ENCODE measurements at places on chromosomes 2 and 18.

DNA sequence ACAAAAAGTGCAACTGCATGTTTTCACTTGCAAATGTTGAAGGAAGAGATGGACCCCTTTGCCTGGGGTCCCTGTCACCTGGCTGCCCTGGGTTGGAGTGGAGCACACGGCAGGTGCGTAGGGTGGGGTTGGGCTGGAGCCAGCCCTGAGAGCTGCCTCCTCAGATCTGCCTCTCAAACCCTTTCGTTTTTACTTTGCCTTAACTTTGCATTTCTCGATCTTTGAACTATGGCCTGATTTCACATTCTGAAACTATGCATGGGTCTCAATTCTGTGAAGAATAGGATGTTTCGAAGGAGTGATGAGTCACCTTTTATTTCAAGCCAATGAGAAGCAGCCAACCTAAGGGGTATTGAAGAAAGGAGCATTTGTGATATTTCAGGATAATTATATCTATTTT lies 132.8 kb downstream of the ACOXL start:
- DNase-seq: no peak

GRCh38 chr2:136497709-136498108 lies 267.6 kb upstream of the THSD7B start:
- DNase-seq: no peak

DNA sequence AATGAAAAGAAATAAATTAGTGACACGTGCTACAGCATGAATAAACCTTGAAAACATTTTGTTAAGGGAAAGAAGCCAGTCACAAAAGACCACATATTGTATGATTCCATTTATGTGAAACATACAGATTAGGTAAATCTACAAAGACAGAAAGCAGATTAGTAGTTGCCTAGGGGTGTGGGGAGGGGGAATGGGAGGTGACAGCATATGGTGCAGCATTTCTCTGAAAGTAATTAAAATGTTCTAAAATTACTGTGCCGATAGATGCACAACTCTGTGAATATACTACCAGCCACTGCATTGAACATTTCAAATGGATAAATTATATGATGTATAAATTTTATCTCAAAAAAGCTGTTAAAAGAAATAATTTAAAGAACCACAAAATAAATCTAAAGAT lies 161.0 kb downstream of the TRIB2 start:
- no peak for DNase-seq

GRCh38 chr2:115160531-115161080 lies 718.2 kb downstream of the DPP10 start:
- no peak for DNase-seq

DNA sequence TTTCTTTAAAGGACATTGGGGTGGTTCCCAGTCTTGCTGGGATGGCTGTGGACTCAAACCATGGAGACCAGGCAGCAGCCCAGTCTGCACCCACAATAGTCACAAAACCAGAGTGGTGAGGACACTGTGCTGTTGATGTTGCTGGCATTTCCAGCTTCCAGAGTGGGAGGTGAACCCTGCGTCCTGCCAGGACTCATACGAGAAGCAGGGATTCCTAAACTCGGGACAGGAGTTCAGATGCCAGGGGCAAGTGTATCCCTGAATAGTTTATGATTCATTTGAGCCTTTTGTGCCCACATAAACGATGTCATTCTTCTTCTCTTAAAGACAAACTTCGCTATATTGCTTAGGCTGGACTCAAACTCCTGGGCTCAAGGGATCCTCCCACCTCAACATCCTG lies 62.8 kb downstream of the TCF7L1 start:
- DNase-seq: no peak

DNA sequence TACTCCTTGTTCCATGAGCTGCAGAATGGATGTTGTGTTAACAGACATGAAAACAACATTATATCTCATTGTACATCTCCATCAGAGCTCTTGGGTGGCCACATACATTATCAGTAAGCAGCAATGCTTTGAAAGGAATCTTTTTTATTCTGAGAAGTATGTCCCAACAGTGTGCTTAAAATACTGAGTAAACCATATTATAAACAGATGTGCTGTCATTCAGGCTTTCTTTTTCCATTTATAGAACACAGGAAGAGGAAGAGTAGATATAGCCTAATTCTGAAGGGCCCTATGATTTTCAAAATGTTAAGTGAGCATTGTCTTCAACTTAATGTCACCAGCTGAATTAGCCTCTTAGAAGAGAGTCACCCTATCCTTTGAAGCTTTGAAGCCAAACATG lies 44.3 kb upstream of the CABYR start:
- no peak for DNase-seq

- no peak for DNase-seq
Measured at GRCh38 chr2:129248198-129248597, 731.3 kb upstream of the RAB6C start.

- no peak for DNase-seq
Measured at GRCh38 chr18:8529609-8530008, 79.6 kb upstream of the RAB12 start.

DNA sequence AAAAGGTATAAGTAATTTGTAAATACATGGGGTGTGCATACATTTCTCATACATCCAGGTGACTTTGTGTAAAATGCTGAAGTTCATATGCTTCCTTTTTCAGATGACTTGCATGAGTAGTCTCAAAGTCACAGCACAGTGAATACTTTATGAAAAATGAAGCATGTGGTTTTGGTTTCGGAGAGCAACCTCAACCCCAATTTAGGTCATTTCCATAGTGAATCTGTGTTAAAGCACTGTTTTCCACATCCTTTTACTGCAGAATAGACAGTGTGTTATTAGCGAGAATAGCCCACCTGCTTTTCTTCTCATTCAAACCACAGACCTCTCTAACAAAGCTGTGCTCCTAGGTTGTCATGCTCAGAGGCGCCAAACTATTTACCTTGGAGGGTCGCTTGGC lies 204.4 kb upstream of the RASGRP3 start:
- no peak for DNase-seq

DNA sequence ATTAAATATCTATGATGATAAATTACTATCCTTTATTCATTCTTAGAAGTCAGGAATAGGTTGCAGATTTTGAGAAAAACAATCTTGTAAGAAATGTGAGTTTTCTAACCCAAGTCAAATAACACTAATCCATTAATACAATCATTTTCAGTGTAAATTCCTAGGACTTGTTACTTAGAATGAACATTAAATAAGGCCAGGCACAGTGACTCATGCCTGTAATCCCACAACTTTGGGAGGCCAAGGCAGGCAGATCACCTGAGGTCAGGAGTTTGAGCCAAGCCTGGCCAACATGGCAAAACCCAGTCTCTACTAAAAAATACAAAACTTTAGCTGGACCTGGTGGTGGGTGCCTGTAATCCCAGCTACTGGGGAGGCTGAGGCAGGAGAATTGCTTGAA lies 45.8 kb upstream of the CDKL4 start:
- no peak for DNase-seq

DNA sequence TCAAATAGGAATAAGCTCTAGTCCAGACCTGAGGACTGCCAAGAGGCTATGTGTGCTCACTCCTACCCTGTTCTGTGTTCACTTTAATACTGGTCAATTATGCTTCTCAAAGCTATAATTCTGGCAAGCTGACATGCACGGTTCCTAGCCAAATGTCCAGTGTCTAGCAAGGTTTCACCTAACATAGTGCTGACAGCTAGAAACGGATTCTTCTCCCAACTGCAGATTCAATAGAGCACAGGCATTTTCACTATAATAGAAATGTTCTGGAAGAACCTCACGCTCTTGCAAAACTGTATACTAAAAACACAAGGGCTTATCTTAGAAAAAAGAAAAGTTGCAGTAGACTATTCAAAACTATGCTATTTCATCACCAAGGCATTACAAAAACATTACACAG lies 45.1 kb downstream of the HDAC4 start:
- DNase-seq: no peak

All from HuH-7 (cell line).